ENCODE measurements at places on chromosomes 3 and 15.

DNA sequence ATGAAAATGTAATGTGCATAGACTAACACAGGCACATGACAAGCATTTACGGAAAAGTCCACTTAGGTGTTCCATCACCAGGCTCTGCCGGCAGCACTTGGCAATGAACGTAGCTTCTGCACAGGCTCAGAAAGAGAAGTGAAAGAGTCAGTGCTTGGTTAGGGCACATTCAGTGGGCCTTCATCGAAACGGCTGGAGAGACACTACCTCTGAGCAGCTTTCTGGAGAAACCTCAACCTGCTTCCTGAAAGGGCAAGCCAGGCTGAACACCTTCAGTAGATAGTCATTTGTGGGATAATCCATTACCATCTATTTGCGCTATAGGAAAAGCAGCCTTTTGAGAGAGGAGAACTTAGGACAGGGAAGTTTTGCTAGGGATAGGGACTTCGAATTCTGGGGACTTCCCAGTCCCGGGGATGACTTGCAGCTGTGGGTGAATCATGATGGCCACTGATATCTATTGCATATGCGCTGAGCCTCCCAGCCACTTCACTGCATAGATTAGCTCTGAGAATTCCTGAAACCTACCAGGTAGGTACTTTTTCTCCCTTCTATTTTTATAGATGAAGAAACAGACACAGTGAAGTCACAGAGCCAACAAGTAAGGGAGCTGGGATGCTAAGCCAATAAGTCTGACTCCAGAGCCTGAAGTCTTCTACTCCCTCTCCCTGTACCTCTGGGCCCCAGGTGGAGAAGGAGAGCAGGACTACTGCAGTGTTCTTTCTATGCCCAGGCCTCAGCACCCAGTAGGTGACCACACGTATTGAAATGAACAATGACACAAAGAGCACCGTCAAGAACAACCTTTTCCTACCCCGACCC is 4.2 kb upstream of the SH2D7 start:
- no peak for DNase-seq

GRCh38 chr3:172246107-172246844 is 202.0 kb downstream of the GHSR start:
- no peak for DNase-seq

DNA sequence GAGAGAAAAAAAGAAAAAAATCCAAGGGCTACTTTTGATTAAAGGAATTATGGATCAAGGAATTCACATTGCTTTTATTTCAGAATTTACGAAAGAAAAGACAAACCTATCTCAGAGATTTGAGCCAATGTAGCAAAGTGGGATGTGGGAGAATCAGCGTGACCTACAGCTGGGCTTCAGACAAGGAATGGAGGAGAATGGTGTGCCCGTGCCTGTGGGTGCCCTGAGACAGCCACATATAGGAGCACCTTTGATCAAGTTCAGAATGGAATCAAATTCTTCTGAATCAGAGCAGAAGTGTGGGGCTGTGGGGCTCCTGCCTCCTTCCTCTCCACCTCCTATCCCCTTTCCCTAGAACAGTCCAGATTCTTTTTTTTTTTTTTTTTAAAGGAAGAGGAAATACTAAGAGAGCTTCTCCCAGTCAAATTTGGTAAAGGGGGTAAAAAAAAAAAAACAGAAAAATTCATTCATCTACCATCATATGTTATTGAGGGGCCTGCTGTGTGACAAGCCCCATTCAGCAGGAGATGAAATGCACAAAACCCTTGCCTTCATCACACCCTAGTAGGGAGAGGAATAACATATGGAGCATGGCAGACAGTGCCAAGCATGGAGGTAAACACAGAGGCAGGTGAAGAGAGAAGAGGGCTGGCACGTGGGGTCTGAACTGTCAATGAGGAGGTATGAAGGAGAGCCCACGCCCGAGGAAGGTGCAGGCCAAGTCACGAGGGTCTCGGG is 25.0 kb upstream of the MUSTN1 start:
- DNase-seq = no peak

GRCh38 chr3:65685621-65686235 is 353.0 kb downstream of the MAGI1 start:
- DNase-seq = no peak

GRCh38 chr3:112390783-112391641 is 58.1 kb downstream of the CD200 start:
- no peak for DNase-seq

GRCh38 chr3:195072916-195073564 is 197.9 kb downstream of the XXYLT1 start:
- DNase-seq = no peak

GRCh38 chr3:30747771-30748281 is 141.4 kb downstream of the TGFBR2 start:
- DNase-seq = no peak

DNA sequence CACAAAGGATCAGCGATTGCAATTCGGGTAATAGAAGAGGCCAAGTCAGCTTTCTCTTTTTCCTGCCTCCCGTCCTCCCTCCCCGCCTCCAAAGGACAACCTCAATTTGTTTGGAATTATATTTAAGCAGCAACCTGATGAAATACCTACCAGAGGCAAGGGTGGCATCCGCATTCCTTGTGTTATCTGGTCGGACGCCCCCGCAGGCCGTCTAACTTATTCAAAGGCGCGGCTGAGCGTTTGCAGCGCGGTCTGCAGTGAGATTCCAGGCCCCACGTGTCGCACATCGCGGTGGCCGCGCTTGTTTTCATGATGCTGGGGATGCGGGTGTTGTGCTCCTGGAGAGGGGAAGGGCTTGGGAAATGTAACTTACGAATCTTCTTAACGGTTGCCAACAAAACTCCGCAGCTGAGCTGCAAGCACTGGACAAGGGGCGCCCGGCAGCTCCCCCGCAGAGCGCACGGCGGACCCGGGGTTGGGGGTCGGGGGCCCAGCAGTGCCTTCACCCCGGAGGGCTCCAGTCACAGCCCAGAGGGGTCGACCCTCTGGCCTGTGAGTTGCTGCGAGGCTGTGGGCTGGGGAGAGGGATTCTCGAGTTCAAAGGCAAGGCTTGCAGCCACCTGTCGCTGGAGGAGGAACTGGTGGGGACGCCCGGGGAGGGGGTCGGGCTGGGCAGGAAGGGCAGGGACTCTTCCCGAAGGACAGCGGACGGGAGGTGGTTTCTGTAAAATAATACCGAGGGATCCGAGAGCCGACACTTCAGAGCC is 20.5 kb upstream of the RGMA start:
- DNase-seq = no peak

- peak; percentile 61 for DNase-seq
Measured at GRCh38 chr3:126357295-126358037, at the start of gene KLF15. KLF15 (minus strand) TSS chr3:126357408; CDS start chr3:126352922, 4,486 bp downstream.

GRCh38 chr15:46242935-46243334 is 608.1 kb downstream of the SQOR start:
- DNase-seq = no peak

- no peak for DNase-seq
Measured at GRCh38 chr3:27907929-27908328, 185.8 kb upstream of the EOMES start.

DNA sequence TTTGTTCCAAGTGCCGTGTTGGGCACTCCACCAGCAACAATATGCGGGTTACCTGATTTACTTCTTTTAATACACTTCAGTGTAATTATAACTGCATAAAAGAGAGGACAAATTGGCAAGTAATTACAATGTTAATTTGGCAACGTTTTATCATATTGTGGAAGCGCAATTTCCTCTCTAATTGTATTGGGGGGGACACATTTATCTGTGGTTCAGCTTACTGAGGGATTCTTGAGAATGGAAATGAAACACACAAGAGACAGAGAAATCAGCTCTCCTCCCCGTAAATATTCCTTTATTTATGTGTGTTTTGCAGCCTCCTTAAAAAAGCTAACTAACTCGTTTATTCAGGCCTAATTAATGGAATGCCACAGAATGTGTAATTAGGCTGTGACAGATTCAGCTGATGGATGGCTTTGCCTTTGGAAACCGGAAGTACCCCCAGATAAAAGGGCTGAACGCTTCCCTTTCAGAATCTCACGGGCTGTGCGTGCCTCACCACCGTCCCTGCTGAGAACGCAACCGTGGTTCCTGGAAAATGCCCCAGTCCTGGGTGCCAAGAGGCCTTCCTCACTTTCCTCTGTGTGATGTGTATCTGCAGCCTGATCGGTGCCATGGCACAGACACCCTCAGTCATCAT is 247.1 kb upstream of the ST8SIA2 start:
- DNase-seq = no peak

DNA sequence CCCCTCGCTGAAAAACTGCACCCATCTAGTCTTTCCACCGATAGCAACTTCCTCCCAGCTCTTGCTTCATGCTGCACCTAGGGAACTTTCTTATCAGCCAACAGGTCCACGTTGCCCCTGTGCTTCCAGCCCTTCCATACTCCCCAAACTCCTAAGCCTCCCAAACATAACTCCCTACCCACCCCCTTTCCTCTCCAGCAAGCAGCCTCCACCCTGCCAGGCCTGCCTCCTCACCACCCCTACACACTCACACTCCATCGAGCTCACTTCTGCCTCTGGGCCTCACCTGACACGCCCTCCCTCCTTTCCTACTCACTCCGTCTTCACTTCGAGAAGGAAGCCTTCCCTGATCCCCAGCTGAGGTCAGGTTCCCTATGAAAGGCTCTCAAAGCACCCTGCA is 8.1 kb downstream of the INSYN1 start:
- no peak for DNase-seq

- peak; percentile 69 for DNase-seq
Measured at GRCh38 chr3:139329364-139329850, 14.4 kb upstream of the MRPS22 start.

- no peak for DNase-seq
Measured at GRCh38 chr15:59711451-59712243, 22.5 kb upstream of the BNIP2 start.

GRCh38 chr3:158443632-158444031 is 127.4 kb upstream of the MLF1 start:
- no peak for DNase-seq

- DNase-seq = no peak
Measured at GRCh38 chr15:95684693-95685115, 645.8 kb upstream of the NR2F2 start.

DNA sequence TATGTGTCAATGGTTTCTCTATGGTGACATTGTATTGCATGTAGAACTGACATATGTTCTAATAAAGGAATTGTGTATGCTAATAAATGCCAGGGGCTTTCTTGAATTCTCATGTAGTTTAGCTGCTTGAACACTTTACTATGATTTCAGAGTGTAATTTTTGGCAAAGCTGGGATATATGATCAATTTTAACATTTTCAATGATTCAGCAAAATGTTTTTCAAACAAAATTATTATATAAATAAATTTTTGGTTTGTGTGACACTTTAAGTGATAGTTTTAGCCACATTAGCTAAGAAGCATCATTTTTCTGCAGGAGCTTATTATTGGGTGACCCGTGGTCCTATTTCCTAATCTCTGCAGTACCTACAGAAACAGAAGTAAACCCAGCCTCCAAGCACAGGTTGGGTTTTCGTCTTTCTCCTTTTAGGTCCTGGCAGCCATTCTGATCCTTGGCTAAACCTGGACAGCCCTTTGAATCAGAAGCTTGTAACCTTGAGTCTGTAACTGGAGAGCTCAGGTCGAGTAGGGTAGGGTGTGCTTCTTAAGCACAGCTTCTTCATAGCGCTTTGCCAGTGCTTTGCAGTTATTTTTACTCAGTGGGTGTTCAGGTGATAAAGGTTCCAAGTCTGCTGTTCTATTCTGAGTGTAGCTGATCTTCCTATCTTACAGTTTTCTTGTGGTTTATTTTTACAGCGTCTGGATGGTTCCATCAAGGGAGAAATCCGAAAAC is 74.2 kb downstream of the CHD2 start:
- no peak for DNase-seq

- no peak for DNase-seq
Measured at GRCh38 chr15:69459066-69459465, 6.4 kb downstream of the RPLP1 start.

GRCh38 chr15:46344915-46345314 is 710.1 kb downstream of the SQOR start:
- DNase-seq = no peak

DNA sequence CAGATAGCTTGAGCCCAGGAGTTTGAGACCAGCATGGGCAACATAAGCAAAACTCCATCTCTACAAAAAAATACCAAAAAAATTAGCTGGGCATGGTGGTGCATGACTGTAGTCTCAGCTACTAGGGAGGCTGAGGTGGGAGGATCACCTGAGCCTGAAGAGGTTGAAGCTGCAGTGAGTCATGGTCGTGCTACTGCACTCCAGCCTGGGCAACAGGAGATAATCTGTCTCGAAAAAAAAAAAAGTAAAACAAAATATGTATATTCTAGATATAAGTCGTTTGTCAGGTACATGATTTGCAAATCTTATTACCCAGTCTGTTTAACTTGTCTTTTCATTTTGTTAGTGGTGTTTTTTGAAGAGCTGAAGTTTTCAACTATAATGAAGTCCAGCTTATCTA is 40.2 kb downstream of the ZNF860 start:
- no peak for DNase-seq

- no peak for DNase-seq
Measured at GRCh38 chr15:31474059-31474868, 147.6 kb downstream of the KLF13 start.

DNA sequence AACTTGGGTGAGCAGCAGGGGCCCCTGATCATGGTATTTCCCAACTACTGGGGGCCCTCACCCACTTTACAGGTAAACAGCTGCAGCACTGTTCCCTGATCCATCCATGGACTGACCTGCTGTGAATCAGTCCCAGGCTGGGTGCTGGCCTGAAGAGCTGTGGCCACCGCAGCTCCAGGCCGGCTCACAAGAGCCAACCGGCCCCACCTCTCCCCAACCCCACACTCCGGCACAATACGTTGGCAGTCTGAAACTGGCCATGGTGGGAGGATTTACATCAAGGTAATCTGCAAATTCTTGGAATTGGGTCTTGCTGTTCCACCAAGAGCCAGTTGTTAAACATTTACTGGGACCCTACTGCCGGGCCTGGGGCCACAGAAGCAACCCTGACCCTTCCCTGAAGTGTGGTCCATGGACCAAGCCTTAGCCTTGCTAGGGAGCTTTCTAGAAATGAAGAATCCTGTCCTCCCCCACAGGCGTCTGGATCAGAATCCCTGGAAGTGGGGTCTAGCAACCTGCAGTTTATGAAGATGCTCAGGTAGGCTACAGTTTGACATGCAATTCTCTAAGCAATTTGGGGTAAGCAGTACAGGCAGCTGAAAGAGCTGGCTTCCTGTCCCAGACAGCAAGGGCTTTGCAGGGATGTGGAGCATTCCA is 3.7 kb downstream of the SLC6A20 start:
- no peak for DNase-seq

DNA sequence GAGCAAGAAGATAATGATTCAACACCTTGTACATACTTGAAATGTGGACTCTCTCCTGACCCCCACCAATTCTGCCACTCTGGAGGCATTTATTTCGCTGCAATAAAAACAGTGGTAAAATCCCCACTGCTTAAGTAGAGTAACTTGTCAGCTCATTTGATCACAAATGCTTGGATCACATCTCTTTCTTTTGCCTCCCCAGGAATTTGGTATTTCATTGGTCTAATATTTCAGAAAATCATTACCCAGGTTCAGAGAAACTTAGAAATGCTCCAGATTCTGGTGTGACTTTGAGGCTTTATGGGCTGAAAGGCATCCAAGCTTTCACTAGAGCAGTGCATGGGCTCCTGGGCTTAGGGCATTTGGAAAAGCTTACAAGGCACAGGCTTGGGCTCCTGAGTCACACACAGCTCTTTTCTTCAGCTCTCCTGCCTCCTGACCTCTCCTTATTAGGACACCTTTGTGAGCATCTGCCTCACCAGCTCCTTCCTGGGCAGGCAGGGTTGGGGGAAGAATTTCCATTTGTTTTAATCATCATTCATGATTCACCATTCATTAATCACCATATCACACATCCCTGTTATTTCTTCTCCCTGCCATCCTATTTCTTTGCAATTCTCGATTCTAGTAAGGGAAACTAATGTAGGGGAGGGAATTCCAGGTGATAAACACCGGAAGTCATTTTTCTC is 22.5 kb downstream of the CDCP1 start:
- no peak for DNase-seq

- DNase-seq = no peak
Measured at GRCh38 chr3:170418422-170419398, at the start of gene CLDN11. CLDN11 (plus strand) TSS chr3:170418868; CDS start chr3:170419067, 199 bp downstream.
